ENCODE measurements at places on chromosomes 12 and 14. TPM values are rescaled to one million over a fixed set of nuclear protein-coding genes. Genes with fewer than 3 reads are reported as not detected.

DNA sequence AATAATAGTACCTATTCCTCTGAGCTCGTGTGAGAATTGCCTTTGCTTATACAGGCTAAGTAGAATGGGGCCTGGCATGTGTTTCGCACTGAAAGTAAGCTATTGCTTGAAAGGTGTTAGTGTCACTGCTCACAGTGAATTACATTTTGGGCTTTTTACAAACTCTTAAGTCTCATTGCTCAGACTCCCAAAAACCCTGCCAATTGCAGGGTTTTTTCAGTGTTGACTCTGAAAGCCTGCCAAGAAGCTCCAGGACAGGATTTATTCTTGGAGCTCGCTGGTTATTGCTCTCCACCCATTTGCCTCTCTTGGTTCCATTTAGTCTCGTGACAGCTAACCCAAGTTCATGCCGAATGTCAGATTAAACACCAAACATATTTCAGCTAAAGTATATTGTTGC lies 39.8 kb downstream of the NOPCHAP1 start:
- H3K27ac ChIP-seq, result no peak overlapping the region
- peaks cover 1% of the 10 kb centered on the region for H3K36me3 ChIP-seq
- peaks cover 2% of the 10 kb centered on the region for H3K4me1 ChIP-seq

DNA sequence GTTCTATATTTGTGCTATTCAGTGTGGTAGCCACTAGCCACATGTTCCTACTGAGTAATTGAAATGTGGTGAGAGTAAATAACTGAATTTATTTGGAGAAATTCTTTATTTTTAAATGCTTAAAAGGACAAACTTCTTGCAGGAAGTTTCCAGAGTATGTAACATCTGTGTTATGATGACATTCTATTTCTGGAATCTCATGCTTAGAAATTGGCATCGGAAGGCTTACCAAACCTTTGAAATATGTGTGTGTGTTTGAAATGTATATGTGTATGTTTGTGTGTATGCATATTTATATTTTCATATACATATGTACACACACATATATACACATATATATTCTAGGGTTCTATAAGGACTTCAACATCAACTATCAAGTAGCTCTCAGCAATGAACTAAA lies 12.4 kb upstream of the WSCD2 start:
- no peak overlapping the region for H3K27ac ChIP-seq
- H3K4me1 ChIP-seq, result peaks cover 2% of the 10 kb centered on the region
- peaks cover 8% of the 10 kb centered on the region for H3K27me3 ChIP-seq
- H3K36me3 ChIP-seq, result no peaks in the 10 kb centered on the region
- H3K4me3 ChIP-seq, result no peak overlapping the region

The KRT73 gene
- total RNA-seq, result 0.09 TPM

The ITGA5 gene
- total RNA-seq, result 43.9 TPM
